ENCODE measurements at places on chromosomes 4 and X.

DNA sequence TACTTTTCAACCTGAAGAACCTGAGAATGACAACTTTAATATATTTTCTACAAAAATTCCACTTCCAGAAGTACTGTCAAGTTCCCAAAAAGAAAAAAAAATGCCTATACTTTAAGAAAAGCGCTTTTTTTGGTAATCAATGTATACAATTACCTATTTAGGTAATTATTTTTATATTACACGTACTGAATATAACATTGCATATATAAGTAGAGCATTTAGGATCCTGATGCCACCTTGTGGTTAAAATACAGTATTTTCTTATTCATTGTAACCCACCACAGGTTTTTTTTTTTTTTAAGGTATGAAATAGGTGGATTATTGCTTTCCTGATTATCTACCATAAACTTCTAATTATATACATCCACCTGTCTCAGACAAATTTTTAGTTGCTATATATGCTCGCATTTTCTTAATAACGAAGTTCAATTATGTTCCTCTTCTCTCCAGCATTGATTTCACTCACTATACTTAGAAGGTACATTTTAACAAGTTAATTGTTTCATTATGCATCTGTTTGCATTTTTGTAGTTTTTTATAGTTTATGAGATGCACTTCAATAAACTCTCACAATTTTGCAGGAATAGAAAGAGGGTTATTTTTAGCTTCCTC, 5.2 kb downstream of the MAP9 start:
- DNase-seq = no peak

DNA sequence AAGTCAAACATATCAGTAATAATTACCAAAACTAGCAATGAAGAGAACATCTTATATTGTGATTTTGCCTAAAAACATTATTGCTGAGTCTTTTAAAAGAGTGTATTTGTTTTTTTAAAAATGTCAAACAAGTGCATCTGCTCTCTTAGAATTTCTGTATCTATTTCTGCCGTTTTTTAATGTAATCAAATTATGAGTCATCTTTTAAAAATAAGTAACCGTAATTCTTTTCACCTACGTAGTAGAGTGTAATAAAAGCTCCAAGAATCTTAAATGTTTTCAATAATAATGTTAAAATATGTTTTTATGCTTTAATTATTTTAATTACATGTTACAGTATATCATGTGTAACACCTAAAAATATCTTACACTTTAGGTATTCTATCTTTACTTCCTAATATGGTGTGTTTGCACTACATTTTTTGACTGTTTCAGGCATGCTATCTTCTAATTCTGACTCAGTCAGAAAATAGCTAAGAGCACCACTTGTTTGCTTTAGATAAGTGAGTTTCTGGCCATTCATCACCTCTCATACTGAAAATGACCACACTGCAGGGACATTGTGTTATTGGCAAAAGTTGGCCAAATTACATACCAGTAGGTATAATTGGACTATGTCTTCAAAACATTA, 368.5 kb downstream of the PCDH7 start:
- DNase-seq = no peak

DNA sequence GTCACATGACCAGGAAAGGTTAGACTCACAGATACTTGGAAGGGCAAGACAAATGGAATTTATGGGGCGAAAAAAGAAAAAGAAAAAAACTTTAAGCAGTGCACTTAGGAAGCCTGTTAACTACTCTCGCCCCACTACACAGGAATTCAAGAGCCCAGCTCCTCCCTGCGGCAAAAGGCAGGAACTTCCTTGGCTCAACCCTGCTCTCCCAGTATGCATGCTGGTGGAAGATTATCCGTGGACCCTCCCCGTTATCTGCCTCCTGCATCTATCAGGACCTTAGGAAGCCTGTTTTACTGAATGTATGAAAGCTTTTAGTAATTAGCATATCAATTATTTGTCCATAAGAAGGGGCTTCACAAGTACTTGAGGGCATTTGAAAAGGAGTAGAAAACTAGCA, 40.1 kb upstream of the RPA4 start:
- no peak for DNase-seq

GRCh38 chr4:30153427-30153826, 566.7 kb upstream of the PCDH7 start:
- DNase-seq = no peak

DNA sequence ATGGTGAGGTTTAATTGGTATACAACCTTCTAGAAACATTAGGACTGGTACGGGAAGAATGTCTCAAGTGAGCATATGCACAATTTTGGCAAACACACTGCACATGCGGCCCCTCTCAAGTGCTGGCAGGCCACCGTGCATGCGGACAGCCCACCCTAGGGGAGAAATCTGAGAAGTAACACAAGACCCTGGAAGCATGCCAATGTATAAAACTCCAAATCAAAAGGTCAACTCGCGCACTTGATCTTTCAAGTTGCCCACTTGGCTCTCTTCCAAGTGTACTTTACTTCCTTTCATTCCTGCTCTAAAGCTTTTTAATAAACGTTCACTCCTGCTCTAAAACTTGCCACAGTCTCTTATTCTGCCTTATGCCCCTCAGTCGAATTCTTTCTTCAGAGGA, 488.3 kb downstream of the CFAP47 start:
- DNase-seq = no peak

DNA sequence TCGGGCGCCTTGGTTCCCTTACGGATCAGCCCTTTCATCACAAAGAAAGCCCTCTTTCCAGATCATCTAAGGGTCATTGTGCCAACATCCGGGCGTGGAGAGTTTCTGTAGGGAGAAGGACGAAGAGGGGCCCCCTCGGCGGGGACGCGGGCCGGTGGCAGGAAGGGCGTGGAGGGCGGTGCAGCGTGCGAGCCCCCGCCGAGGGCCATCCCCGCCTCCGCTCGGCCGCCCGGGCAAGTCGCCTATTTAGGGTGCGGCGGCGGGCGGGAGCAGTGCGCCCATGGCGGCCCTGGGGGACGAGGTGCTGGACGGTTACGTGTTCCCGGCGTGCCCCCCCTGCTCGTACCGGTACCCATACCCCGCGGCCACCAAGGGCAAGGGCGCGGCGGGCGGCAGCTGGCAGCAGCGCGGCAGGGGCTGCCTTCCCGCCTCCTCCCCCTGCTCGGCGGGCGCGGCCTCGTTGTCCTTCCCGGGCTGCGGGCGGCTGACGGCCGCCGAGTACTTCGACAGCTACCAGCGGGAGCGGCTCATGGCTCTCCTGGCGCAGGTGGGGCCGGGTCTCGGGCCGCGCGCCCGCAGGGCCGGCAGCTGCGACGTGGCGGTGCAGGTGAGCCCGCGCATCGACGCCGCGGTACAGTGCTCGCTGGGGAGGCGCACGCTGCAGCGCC, at the start of gene ZAR1:
ZAR1 (plus strand) TSS at position 241 of the 668 bp plus-strand sequence; CDS start at position 281, 40 bp downstream.
- DNase-seq = no peak

- no peak for DNase-seq
These were observed 653 bp downstream of the PLA2G12A start for GRCh38 chr4:109729117-109729717.

- DNase-seq = no peak
These were observed 250.0 kb downstream of the ARHGAP24 start for GRCh38 chr4:85724791-85725563.

DNA sequence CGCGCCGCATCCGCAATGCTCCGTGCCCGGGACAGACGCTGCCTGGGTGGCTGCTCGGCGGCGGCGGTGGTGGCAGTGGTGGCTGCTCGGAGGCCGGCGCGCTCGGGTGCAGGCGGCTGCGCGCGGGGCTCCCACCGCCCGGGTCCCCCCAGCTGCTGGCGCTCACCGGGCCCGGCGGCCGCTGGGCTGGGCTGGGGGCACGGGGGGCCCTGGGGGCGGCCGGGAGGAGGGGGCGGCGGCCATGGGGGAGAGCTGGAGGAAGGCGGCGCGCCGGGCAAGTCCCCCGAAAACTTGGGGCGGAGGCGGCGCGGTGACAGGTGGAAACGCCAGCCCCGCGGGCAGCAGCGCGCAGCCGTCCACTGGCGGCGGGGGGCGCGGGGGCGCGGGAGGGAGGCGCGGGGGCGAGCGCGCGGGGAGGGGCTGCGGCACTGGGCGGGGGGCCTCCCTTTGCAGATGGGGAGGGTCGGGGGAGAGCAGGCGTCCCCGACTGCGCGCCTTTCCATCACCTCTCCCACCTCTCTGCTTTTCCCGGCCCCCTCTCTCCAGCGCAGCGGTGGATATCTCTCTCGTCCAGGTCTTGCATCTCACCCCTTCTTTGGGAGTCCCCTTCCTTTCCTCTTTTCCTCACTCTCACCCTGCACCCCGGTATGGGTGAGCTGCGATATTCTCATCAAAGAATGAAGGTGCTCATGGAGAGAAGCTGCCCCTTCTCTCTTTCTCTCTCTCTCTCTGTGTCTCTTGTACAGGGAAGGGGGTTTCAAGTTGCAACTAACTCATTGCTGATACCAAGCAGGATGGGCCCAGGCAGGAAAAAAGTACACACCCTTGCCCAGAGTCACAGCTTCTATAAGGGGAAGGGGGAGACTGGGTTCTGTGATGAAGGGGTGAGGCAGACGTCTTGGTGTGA, 83.7 kb upstream of the DHRSX start:
- no peak for DNase-seq

DNA sequence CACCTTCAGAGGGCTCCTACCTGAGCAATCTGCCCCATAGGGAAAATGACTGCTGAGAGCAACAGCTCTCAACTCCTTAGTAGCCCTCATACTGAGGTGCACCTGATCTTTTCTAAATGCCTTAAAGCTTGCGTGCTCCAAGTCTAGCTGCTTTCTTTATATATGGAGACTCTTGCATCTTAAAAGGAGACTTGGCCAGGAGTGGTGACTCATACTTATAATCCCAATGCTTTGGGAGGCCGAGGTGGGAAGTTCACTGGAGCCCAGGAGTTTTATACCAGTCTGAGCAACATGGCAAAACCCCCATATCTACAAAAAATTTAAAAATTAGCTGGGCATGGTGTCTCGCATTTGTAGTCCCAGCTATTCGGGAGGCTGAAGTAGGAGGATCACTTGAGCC, 78.1 kb upstream of the TRIM2 start:
- no peak for DNase-seq

GRCh38 chrX:129825746-129826505, 17.8 kb downstream of the ZDHHC9 start:
- no peak for DNase-seq

DNA sequence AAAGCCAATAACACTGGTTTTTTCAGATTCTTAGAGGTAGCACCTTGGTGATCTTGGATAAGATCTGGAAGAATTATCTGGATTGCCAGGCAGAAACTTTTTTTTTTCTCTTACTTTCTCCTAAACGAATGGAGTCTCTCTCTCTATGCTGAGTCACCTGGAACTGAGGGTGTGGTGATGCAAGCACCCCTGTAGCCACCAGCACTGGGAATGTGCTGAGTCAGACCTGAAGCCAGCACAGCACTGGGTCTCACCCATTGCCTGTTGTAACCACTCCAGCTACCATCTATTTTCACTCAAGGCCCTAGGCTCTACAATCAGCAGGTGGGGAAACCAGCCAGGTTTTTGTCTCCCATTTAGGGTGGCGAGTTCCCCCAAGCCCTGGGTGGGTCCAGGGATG, 923.8 kb downstream of the RAPGEF2 start:
- DNase-seq = no peak

DNA sequence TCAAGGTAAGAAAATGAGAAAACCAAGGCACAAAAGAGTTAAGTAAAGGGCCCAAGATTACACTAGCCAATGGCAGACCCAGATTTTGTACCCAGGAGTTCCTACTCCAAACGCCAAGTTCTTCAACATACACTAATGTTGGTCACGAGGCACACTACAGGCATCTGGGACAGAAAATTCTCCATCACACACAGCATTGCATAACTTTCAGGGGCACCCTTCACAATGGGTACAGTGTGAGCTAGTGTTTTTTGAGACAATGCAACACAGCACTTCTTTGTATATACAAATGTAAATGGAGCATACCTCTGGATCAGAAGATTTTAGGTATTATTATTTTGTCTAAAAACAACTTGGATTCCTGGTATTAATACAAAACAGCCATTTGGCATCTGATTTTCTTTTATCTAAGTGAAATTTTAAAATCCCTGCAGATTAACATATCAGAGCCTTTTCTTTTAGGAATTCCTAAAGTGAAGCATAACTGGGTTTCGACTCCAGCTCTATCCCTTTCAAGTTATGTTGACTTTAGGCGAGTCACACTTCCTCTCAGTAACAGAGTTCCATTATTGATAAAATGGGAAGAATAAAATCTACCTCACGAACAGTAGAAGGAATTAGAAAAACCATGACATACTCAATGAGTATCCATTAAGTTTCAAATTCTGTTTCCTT, 41.1 kb downstream of the ADGRA3 start:
- no peak for DNase-seq

- no peak for DNase-seq
These were observed 1.2 kb upstream of the MAGEE2 start for GRCh38 chrX:75786290-75786689.

DNA sequence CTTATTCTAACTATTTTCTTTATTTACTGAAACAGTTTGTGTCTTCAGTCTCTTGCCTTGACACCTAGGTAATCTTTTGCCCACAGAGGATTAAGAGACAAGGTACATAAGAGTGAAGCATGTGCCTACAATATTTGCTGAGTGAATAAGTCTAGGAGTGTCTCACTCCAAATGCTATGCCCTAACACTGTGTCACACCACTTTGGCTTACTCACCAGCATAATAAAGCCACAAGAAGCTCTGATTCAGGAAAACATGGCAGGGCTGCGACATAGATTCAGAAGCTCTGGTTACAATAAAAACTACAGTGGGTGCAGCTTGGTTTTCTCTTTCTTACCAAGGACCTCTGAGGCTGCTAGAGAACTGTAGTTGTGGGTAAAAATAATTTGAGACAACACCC, 127.1 kb downstream of the RBM46 start:
- no peak for DNase-seq

GRCh38 chr4:178137732-178138471, 695.7 kb upstream of the AGA start:
- DNase-seq = no peak

- DNase-seq = no peak
These were observed 7.0 kb downstream of the VAMP7 start for GRCh38 chrX:155888139-155888538.

GRCh38 chrX:10514891-10515290, 105.5 kb downstream of the MID1 start:
- DNase-seq = no peak

GRCh38 chr4:102217345-102217744, 127.9 kb downstream of the SLC39A8 start:
- no peak for DNase-seq

DNA sequence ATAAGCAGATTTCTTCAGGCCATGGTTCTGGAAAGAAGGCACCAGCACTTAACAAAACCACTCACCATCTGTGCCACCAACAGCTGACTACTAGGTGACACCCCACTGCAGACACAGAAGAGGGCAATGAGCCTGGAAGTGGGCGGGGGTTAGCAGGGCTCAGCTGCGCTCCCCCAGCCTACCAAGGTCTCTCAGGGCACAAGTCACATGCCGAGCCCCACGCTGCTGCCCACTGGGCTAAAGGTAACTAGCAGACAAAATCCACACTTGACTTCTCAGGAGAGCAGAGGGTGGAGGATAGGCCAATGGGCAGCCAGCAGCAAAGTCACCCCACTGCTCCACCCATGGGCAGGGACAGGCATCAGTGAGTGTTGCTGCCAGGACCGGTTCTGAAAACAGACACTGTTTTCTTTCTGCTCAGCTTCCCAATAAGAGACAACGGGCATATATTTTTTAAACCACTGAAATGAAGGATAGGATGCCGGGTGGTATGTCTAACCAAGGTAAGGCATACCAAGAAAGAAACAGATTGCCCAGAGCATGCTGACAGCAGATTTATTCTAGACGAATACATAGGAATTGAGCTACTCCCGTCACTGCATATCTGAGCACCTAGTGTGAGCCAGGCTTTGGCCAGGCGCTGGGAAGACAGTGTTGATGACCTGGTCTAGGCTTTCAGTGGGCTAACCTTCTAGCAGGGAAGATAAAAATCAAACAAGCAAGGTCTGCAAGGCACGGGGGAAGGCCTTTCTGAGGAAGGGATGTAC, 20.1 kb downstream of the ACSL1 start:
- DNase-seq = no peak

Measured in activated naive CD8-positive, alpha-beta T cell treated with anti-CD3 and anti-CD28 coated beads, Interleukin-2, amount 50 U/mL, for 16 hours (primary cell).